ENCODE measurements at places on chromosomes 2 and 18.

DNA sequence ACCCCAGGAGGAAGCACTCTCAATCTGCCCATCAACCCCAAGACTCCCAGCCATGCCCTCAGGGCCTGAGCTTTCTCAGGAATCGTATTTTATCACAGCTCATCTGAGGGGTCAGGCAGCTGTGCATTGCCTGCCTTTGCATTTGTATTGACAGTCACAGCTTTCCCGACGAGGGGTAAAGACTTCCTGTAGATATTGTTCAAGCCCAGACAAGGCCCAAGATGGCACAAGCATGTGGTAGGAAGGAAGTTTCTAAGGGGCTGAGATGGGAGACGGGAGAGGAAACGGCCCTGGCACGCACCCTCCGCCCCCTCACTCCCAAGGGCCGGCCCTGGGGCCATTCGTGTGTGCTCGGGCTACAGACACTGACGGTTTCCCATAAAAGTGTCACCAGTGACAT is 34.2 kb upstream of the PRLH start:
- no peak for DNase-seq

GRCh38 chr2:199804831-199805230 is 46.2 kb downstream of the FTCDNL1 start:
- no peak for DNase-seq

DNA sequence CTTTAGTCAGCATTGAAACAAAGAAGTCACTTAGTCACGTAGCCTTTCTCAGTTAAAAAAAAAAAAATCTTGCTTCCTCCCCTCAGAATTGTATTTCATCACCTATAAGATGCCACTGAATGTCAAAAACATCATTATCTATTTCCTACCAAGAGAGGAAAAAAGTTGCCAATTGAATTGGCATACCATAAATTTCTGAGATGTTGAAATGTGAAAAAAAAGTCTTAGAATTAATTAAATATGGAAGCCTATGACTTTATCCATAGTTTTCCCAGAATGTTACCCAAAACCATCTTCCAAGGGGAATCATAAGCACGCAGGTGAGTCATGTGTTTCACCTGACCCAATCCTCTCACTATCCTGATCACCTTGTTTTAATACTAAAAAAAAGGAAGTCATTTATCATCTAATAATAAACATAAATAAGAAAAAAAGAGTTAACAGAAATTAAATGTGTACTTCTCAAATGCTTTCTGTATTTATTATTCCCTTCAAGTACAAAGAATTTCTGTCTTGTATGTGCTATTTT is 205.7 kb downstream of the TCF4 start:
- DNase-seq, result no peak

DNA sequence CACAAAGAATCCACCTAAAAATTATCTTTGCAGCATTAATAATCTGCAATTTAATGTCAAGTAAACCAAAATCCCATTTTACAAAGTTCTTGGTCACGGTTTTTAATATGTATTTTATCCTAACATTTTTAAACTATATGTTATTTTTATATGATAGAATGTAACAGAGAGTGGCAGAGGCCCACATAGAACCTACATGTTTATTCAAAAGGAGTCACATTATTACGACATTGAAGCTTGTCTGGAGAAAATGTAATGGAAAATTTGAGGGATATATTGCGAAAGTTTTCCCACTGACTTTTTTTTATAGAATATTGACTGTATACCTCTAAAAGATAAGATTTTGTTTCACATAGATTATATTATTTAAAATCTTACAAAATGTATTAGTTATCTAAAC is 89.7 kb upstream of the COL3A1 start:
- no peak for DNase-seq

DNA sequence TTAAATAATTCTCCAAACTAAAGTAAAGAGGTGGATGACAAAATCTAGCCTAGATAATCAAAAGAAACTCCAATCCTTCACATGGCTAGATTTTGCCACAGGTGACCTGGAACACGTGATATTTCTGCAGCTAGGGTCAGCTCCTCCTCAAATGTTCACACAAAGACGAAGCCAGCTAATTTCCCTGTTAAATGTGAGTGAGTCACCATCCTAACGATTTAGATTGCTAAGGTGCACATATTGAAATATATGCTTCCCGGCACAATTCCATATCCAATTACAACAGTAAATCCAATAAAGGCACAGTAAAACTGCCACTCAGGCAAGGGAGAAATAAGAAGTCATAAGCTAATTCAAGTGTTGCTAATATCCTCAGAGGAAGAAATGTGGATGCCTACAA is 28.7 kb downstream of the IKZF2 start:
- DNase-seq, result no peak

DNA sequence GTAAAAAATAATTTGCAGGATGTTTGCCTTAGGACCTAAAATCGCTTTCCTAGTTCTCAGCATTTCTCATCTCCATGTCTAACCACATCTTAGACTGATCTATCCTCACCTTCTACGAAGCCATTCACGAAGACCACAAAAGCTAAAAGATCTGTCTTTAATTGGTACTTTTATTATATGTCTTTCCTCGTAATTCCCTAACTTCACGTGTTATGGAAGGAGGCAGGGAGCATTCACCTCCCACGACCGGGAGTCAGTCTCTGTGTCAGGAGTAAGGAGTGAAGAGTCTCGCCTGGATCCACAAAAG is 1.6 kb downstream of the DLGAP1 start:
- no peak for DNase-seq

GRCh38 chr2:240351826-240352426 is 83.5 kb upstream of the GPC1 start:
- no peak for DNase-seq

All from HAP-1 (cell line).